ENCODE measurements at places on chromosomes 6 and 20.

DNA sequence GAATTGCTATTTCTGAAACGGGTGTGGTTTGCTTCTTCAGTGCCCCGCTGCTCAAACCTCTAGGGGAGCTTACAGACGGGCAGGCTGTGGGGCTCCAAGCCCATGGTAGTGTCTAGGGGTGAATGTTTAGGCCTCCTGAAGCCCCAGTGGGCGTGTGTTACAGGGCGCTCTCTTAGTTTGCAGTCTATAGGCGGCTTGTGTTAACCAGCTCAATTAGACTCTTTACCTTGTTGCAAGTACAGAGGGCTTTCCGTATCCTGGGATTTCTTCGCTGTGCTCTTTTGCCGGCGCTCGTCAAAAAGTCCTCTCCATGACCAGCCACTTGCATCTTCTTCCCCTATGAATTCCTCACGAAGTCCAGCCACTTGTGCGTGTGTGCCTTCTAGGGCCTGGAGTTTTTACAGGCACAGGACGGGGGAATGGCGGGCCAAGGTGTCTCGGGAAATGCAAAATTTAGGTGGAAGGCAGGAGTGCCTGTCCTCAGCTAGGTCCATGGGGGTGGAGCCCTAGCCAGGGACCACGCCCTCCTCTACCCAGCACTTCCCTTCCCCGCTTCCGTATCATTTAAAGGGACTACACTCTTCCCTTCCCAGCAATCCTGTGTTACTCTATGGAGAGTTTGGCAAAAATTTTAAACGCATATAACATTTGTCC lies 94.5 kb downstream of the HTR1B start:
- DNase-seq = no peak

- no peak for DNase-seq
These were observed 31.8 kb upstream of the DLGAP4 start for GRCh38 chr20:36274181-36274841.

GRCh38 chr6:110699780-110700179 lies 115.5 kb downstream of the CDK19 start:
- peak; percentile 14 for DNase-seq

- peak; percentile 45 for DNase-seq
These were observed 2.8 kb upstream of the FOXC1 start for GRCh38 chr6:1606780-1607515.

- DNase-seq = no peak
These were observed 1133.5 kb upstream of the MAP3K7 start for GRCh38 chr6:91720324-91720723.

Data from NCI-H2171 treated with DMSO at 0.1 percent for 48 hours (cell line).